ENCODE measurements at places on chromosomes 4 and X.

DNA sequence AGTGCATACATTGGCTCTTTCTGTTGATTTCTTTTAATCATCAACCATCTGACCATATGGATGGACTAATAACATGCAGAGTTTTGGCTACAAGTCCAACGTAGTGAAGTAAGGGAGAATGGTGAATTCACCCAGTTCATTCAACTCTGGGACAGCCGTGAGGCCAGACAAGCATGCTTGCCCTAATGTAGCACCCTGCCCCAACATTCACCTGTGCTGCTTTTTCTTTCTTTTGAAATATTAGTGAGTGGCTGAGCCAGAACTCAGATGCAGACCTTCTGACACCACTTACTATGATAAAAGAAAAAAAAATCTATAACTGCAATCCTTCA lies 17.5 kb downstream of the ARSJ start:
- no peaks in the 10 kb centered on the region for H3K27me3 ChIP-seq
- peaks cover 7% of the 10 kb centered on the region for H3K4me1 ChIP-seq
- H3K4me3 ChIP-seq, result no peak overlapping the region

GRCh38 chr4:79947386-79947785 lies 125.6 kb downstream of the ANTXR2 start:
- DNase-seq, result no peak
- no peaks in the 10 kb centered on the region for H3K36me3 ChIP-seq
- no peak overlapping the region for H3K27ac ChIP-seq
- no peak overlapping the region for H3K4me3 ChIP-seq
- H3K4me1 ChIP-seq, result no peaks in the 10 kb centered on the region
- H3K27me3 ChIP-seq, result no peaks in the 10 kb centered on the region

GRCh38 chr4:166501941-166502382 lies 628.9 kb downstream of the TLL1 start:
- no peak overlapping the region for H3K4me3 ChIP-seq
- no peak overlapping the region for H3K27ac ChIP-seq
- no peaks in the 10 kb centered on the region for H3K4me1 ChIP-seq
- H3K36me3 ChIP-seq, result no peaks in the 10 kb centered on the region
- H3K27me3 ChIP-seq, result no peaks in the 10 kb centered on the region

DNA sequence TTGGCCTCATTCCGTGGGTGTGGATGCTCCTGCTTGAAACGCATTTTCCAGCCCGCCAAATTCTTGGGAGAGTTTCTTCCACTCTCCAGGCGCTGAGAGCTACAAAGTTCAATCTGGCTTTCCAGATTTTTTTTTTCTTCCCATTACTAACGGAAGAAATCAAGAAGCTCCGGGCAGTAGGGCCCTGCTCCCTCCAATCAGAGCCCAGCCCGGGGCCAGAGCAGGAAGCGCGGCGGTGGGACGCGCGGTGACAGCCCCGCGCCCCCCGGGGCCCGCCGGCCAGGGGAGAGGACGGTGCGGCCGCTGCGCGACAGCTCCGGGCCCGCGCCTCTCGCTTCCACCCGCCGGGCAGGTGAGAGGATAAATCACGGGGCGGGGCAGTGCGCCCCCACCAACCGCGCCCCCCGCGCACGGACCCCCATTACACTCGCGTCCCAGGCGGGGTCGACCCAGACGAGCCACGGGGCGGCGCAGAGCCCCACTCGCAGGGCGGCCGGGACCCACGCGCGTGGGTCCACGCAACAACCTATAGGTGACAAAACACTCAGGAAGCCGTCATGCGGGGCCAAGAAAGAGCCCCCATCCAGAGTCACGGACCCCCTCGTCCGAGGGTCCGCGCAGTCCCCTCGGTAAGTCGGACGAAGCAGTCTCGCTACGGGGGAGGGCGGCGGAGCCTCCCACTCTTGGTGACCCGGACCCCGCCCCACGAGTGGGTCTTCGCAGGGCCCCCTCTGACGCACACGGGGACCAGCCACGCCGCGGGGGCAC lies 868 bp downstream of the AFAP1 start:
- H3K4me3 ChIP-seq, result peak overlapping the region; percentile 83
- peaks cover 2% of the 10 kb centered on the region for H3K36me3 ChIP-seq
- no peaks in the 10 kb centered on the region for H3K4me1 ChIP-seq
- H3K27me3 ChIP-seq, result peaks cover 6% of the 10 kb centered on the region

GRCh38 chr4:660401-660800 lies 13.7 kb downstream of the ATP5ME start:
- no peaks in the 10 kb centered on the region for H3K4me1 ChIP-seq
- H3K4me3 ChIP-seq, result no peak overlapping the region
- H3K36me3 ChIP-seq, result no peaks in the 10 kb centered on the region
- DNase-seq, result no peak

DNA sequence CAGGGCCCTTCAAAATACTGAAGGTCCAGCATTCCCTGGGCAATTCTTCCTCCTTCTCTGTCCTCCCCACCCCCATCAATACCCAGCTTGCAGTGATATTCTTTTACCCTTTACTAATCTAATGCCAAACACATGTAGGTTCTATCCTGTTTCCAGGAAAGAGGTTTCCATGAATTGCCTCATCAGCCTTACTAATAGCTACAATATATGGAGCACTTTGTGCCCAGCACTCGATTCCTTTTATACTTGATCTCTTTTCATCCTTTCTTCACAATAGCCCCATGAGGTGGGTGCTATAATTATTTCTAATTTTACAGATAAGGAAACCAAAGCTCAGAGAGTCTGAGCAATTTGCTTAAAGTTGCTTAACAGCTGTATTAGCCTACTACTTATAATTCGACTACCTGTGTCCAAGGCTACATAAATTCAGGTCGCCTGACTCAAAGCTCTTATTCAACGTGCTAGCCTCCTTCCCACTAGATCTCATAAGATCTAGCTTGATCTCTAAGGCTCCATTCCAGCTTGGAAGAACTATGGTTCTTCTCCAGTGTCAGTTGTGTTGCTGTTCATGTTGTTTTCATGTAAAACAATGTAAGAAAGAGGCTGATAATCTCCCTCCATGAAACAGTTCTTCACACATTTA lies 229.6 kb upstream of the PGRMC2 start:
- H3K27ac ChIP-seq, result no peak overlapping the region
- no peaks in the 10 kb centered on the region for H3K27me3 ChIP-seq
- no peak overlapping the region for H3K4me3 ChIP-seq
- no peak for DNase-seq

DNA sequence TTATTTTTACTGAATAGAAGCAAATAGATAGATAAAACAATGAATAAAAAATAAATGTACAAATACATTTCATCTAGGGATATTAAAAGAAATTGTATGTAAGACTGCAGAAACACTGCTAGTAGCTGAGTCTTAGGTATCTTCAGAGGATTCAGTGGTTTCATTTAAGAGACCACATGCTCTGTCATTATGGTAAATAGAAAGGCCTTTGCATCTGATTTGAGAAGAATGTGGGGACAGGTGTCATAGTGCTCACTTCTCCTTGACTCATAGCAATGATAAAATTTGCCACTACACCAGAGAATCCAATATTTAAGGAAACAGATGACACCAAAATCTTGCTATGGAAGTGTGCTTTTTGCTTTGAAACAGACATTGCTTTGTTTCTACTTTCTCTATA lies 59.8 kb upstream of the PPP1R2C start:
- H3K36me3 ChIP-seq, result no peaks in the 10 kb centered on the region
- H3K27me3 ChIP-seq, result no peaks in the 10 kb centered on the region
- no peaks in the 10 kb centered on the region for H3K4me1 ChIP-seq
- H3K27ac ChIP-seq, result no peak overlapping the region
- H3K4me3 ChIP-seq, result no peak overlapping the region

- H3K27me3 ChIP-seq, result no peaks in the 10 kb centered on the region
- no peaks in the 10 kb centered on the region for H3K4me1 ChIP-seq
- no peaks in the 10 kb centered on the region for H3K36me3 ChIP-seq
- no peak overlapping the region for H3K27ac ChIP-seq
- DNase-seq, result no peak
- no peak overlapping the region for H3K4me3 ChIP-seq
Measured at GRCh38 chrX:20693078-20693477, 426.4 kb upstream of the RPS6KA3 start.

- peak overlapping the region; percentile 74 for H3K27ac ChIP-seq
- H3K4me3 ChIP-seq, result no peak overlapping the region
- H3K4me1 ChIP-seq, result peaks cover 4% of the 10 kb centered on the region
Measured at GRCh38 chr4:103012060-103012459, 7.4 kb downstream of the SLC9B1 start.

GRCh38 chr4:88697141-88697540 lies 488 bp downstream of the NAP1L5 start:
- H3K27me3 ChIP-seq, result no peaks in the 10 kb centered on the region
- H3K4me1 ChIP-seq, result no peaks in the 10 kb centered on the region
- DNase-seq, result no peak
- H3K27ac ChIP-seq, result peak overlapping the region; percentile 65
- H3K36me3 ChIP-seq, result peaks cover 16% of the 10 kb centered on the region
- H3K4me3 ChIP-seq, result peak overlapping the region; percentile 49

GRCh38 chr4:53653484-53654053 lies 62.3 kb upstream of the LNX1 start:
- H3K4me1 ChIP-seq, result no peaks in the 10 kb centered on the region
- DNase-seq, result no peak
- H3K36me3 ChIP-seq, result no peaks in the 10 kb centered on the region
- H3K27me3 ChIP-seq, result no peaks in the 10 kb centered on the region
- H3K27ac ChIP-seq, result peak overlapping the region; percentile 46
- no peak overlapping the region for H3K4me3 ChIP-seq

Measured in Peyer's patch (tissue), 4 donors.